Stimulated activated CD4-positive, alpha-beta T cell treated with anti-CD3 and anti-CD28 coated beads, TNF-alpha, amount 100 ng/mL, for 48 hours (primary cell): ENCODE measurements at places on chromosomes 2 and 18.

GRCh38 chr18:725646-726045 is 13.2 kb upstream of the ENOSF1 start:
- DNase-seq = no peak

- DNase-seq = no peak
Measured at GRCh38 chr18:63725682-63726480, 23.1 kb downstream of the SERPINB11 start.

- peak; percentile 37 for DNase-seq
Measured at GRCh38 chr18:51278045-51278649, 80.7 kb upstream of the MEX3C start.

DNA sequence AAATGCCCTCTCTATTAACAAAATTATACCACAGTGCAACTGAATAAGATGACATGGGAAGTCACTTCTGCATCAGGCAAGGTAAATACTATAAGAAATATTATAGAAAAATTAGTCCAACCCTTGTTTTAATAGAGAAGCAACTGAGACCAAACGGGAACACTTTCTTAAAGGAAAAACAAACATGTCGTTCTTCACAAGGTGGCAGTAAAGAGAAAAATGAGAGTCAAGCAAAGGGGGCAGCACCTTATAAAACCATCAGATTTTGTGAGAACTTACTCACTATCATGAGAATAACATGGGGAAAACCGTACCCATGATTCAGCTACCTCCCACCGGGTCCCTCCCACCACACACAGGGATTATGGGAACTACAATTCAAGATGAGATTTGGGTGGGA is 481.7 kb upstream of the CRIM1 start:
- DNase-seq = no peak

DNA sequence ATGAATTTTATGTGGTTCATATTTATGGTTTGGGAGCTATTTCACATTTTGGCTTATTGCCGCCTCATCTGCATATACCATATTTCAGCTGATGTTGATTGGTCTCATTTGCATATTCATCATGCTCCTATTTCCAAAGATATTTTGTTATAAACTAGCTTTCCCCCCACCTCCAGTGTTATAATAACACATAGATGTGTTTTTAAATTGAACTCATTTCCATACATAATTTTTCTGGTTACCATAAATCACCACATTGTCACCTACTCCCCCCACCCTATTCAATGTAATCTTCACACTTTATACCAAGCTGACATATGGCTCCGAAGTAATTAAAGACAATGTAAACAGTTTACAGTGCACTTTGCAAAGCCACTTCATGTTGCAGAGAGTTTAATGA is 101.2 kb downstream of the FSHR start:
- no peak for DNase-seq

DNA sequence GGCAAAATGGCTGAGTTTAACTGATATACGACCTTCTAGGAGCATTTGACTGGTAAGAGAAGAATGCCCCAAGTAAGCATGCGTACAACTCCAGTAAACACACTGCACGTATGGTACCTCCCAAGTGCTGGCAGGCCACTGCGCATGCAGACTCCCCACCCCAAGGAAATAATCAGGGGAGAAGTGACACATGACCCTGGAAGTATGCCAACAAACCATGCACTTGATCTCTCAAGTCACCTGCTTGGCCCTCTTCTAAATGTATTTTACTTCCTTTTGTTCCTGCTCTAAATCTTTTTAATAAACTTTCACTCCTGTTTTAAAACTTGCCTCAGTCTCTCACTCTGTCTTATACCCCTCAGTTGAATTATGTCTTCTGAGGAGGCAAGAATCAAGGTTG is 129.8 kb upstream of the COL5A2 start:
- no peak for DNase-seq

- DNase-seq = no peak
Measured at GRCh38 chr2:202064171-202064880, 8.7 kb upstream of the KIAA2012 start.

DNA sequence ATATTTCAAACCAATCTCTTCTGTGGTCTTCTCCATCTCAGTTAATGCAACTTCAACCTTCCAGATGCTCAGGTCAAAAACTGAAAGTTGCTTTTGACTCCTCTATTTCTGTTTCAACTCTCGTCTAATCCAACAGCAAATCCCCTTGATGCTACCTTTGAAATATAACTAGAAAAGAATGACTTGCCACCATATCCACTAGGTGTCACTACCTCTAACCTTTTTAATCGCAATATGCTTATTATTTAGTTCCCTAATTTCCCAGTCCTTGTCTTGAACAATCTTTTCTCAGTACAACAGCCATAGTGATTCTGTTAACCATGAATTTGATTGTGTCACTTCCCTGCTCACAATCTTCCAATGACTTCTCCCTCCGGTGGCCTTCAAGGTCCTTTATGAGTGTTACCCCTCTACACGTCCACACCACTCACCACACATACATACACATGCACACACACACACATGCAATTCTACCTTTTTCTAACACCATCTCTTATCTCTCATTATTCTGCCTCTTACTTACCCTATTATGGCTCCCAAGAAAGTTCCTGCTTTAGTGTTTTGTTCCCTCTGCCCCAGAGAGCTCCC is 245.5 kb upstream of the KCNJ3 start:
- DNase-seq = no peak

- no peak for DNase-seq
Measured at GRCh38 chr2:238242731-238243495, 3.1 kb upstream of the HES6 start.

DNA sequence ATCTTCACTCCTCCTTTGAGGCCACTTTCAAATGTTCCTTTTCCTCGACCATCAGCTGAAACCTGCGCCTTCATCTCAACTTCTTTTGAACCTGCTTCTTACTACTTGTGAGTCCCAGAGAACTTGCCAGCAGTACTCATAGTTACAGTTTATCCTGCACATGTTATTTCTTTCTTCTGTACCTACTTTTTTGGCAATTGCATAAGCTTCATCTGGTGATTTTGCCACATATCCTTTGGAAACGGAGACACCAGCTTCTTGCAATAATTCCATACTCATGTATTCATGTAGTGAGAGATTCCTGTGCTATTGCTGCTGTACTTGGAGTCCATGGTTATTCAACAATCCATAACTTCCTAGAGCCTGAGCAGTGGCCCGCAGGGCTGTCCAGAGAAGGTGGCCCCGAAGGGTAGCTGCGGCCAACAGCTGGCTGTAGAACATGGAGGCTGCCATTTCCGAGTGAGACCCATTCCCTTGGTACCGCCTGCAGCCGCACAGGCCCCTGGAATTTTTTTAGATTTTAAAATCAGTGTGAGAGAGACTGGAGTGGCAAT is 39.4 kb downstream of the EFR3B start:
- DNase-seq = no peak

- no peak for DNase-seq
Measured at GRCh38 chr2:191565647-191566198, 112.2 kb upstream of the NABP1 start.

GRCh38 chr2:128557831-128558241 is 239.2 kb upstream of the HS6ST1 start:
- DNase-seq = no peak

- no peak for DNase-seq
Measured at GRCh38 chr2:64466478-64467085, 12.6 kb downstream of the LGALSL start.

- no peak for DNase-seq
Measured at GRCh38 chr18:43303376-43303775, 26.1 kb upstream of the SYT4 start.

GRCh38 chr2:67936969-67937368 is 125.8 kb downstream of the C1D start:
- no peak for DNase-seq

- no peak for DNase-seq
Measured at GRCh38 chr2:8636721-8637636, 44.9 kb upstream of the ID2 start.

DNA sequence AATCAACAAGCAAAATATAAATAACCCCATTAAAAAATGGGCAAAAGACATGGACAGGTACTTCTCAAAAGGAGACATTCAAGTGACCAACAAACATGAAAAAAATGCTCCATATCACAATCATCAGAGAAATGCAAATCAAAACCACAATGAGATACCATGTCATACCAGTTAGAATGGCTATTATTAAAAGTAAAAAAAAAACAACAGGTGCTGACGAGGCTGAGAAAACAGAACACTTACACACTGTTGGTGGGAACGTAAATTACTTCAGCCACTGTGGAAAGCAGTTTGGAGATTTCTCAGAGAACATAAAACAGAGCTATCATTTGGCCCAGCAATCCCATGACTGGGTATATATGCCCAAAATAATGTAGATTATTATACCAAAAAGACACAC is 69.1 kb downstream of the CWC22 start:
- DNase-seq = no peak

DNA sequence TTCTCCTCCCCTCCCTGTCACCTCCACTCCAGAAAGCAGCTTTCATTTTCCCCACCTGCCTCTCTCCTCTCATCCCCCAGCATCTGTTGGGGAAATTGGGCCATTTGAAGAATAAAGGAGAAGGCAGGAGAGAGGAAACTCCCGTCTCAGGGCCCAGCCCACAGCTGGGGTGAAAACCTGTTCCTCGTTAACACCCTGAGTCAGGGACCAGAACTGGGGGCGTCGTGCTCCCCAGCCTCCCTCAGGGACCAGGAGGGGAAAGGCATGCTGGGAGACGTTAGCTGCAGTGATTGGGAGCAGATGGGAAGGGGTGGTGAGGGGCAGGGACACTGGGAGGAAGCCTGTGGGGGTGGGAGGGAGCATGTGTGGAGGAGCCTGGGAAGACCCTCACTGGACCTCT is 251.3 kb downstream of the DYSF start:
- DNase-seq = no peak

DNA sequence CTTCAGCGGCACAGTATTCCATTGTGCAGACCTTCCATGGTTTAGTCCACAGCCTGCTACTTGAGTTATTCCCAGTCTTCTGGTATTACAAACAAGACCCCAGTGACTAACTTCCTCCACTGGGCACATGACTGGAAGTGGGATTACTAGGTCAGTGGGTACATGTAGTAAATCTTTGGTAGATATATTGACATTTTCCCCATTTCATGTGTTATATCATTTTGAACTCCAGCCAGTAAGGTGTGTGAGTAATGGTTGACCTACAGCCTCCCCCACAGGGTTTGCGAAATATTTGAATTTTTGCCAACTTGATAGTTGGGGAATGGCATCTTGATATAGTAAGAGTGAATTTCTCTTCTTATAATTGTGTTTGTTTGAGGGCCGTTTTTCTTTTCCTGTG is 58.8 kb downstream of the RNF144A start:
- DNase-seq = no peak

DNA sequence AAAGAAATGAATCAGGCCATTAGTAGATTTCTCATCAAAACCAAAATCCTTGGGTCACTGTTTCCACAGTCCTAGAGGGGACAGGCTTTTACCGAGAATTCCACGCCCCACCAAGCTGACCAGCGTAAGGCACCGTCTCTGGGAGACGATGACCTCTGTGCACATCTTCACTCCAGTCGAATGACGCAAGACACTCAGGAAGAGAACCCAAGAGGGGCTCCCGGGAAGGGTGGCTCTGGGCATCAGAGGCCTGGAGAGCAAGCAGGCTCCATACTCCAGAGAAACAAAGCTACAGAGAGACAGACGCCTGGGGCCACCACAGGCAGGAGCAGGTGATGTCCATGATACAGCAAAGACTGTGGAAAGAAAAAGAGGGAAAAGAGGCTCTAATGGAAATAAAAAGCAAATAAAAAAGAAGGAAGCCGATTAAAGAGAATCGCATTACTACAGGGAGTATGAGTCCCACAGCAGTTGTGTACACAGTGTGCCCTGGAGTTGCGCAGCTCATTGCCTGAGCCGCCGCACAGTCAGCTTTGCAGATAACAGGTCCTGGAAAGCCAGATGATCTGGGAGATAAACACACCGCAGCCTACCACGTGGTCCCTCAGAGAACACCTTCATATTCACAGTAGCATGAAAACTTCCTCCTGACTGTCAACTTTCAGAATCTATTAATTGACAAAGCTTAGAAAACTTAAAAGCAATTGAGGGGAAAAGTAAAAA is 572.7 kb upstream of the SALL3 start:
- no peak for DNase-seq

DNA sequence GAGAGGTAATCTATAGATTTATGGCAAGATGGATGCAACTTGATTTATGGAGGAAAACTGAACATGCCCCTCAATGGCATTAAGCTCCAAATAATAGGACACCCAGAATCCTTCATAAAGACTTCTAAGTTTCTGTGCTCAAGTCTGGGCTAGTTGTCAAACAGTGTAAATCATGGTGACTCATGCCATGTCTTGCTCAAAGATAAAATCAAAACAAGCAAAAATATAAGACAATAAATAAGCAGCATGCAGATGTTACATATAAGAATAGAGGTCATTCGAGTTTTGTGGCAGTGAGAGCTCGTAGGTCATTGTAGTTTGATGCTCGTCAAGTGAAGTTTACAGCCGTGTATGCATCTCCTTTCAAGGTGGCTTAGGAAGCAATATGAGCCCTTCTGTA is 403.2 kb downstream of the THSD7B start:
- no peak for DNase-seq

DNA sequence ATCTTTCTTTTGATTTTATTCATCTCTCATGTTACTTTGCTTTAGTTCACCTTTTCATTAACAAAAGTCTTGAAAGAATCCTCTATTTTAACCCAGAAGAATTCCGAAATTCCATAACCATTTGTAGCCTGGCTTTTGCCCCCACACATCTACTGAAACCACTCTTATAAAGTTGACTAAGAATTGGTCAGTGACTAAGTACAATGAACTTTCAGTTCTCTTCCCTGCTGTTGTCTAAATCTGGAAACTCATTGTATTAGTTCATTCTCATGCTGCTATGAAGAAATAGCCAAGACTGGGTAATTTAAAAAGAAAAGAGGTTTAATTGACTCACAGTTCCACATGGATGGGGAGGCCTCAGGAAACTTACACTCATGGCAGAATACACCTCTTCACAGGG is 49.9 kb upstream of the PNPT1 start:
- no peak for DNase-seq

GRCh38 chr2:25324905-25325592 is 16.7 kb downstream of the DNMT3A start:
- peak; percentile 20 for DNase-seq

GRCh38 chr18:42069036-42069435 is 114.0 kb downstream of the PIK3C3 start:
- no peak for DNase-seq

GRCh38 chr18:49041435-49042245 is 90.9 kb upstream of the SMAD7 start:
- peak; percentile 28 for DNase-seq
